Fibroblast of lung (primary cell): ENCODE measurements at places on chromosomes 7 and 10. TPM values are rescaled to one million over a fixed set of nuclear protein-coding genes. Genes with fewer than 3 reads are reported as not detected.

COBL gene
- total RNA-seq = 0.26 and 0.33 TPM in 2 replicates

GRID2IP gene
- not detected in 2 replicates for total RNA-seq

PROSER2 gene
- 1.8 and 2.6 TPM in 2 replicates for total RNA-seq

SLC29A4 gene
- 5.1 and 6.4 TPM in 2 replicates for total RNA-seq

SFTPA1 gene
- not detected in 2 replicates for total RNA-seq

CCDC172 gene
- total RNA-seq = not detected in 2 replicates

CPN1 gene
- total RNA-seq = not detected in 2 replicates

PCBD1 gene
- total RNA-seq = 35.2 and 46.6 TPM in 2 replicates

TRIM4 gene
- 31.5 and 35.4 TPM in 2 replicates for total RNA-seq

TMEM270 gene
- not detected in 2 replicates for total RNA-seq

ZCWPW1 gene
- 2.8 and 4.1 TPM in 2 replicates for total RNA-seq

TRIL gene
- 0.17 and 0.77 TPM in 2 replicates for total RNA-seq

TMED4 gene
- 74.7 and 101 TPM in 2 replicates for total RNA-seq

AKR1C4 gene
- not detected in 2 replicates for total RNA-seq

STAMBPL1 gene
- total RNA-seq = 41.3 and 45.6 TPM in 2 replicates
